ENCODE measurements at places on chromosomes 2 and 18.

DNA sequence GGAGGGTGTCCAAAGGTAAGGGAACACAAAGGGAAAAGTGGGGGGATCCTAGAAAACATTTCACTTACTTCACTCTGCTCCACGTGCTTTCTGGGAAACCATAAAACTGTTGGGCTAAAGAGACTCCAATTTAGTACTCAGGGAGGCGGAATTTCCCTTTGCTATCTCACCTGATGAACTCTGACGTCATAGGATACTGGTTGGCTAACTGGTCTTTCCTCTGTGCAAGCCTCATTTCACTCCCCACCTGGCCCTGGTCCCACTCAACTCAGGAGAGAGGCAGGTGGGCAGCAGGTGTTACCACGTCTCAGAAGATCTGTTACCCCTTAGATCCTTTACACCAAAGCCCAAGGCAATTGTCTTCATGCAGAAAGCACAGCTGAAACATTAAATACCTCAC lies 51.8 kb upstream of the PMAIP1 start:
- no peak for DNase-seq

- DNase-seq: no peak
Measured at GRCh38 chr2:186205254-186205911, 280.7 kb upstream of the ZC3H15 start.

DNA sequence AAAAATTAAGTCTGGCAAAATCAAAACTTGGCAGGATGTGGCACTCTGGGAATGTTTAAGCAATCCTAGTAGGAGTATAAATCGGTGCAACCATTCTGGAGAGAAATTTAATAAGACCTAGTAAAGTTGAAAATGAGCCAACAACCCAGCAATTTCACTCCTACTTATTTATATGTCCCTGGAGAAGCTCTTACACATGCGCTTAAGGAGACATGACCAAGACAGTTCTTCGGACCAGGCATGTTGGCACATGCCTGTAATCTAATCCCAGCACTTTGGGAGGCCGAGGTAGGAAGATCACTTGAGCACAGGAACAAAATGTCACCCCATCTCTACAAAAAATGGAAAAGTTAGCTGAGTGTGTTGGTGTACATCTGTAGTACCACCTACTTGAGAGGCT lies 374.6 kb upstream of the LYPD1 start:
- no peak for DNase-seq

GRCh38 chr2:36513661-36514060 lies 84.3 kb downstream of the FEZ2 start:
- DNase-seq: no peak

DNA sequence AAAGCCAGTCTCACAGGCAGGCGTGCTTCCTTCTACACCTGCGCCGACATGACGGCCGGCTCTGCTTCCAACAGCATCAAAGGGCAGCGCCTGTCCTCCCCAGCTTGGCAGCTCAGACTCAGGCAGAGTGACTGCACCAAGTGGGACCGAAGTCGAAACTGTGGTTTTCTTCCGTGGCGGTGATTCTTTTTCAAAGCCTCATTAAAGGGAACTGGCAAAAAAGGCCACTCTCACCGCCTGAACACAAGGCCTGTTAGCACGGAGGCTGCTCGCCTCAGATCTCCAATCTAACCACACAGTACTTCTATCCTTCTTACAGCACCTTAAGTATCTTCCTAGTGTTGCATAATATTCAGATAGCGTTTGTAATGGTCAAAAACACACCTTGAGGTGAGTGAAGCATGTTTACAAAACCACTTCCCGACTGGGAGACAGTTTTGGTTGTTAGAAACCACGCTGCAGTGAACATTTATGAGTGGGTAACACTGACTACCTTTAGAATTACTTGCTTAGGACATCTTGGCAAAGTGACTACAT lies 236.4 kb downstream of the HDAC4 start:
- DNase-seq: no peak

GRCh38 chr2:124213977-124214587 lies 189.0 kb downstream of the CNTNAP5 start:
- no peak for DNase-seq

DNA sequence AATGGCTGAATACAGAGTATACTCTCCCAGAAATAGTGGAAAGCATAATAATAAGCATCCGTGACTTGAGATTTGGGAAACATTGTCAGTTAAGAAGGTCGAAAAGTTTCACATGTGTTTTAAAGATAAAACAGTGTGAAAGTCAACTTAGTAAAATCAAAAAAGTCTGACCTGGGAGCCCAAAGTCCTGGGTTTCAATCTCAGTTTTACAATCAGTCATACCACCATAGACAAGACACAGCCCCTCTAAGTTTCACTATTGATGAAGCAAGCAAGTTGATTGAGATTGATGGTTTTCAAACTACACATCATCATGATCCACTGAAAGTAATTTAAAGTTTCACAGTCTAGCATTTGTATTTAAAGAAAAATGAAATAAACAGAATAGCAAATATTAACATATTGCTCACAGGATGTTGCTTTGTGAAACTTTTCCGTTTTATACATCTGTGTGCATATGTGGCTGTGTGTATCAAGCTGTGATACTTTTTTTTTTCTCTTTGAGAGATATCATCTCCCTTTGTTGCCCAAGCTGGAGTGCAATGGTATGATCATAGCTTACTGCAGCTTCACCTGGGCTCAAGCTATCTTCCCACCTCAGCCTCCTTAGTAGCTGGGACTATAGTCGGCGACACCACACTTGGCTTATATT lies 71.1 kb downstream of the PIK3C3 start:
- DNase-seq: no peak

DNA sequence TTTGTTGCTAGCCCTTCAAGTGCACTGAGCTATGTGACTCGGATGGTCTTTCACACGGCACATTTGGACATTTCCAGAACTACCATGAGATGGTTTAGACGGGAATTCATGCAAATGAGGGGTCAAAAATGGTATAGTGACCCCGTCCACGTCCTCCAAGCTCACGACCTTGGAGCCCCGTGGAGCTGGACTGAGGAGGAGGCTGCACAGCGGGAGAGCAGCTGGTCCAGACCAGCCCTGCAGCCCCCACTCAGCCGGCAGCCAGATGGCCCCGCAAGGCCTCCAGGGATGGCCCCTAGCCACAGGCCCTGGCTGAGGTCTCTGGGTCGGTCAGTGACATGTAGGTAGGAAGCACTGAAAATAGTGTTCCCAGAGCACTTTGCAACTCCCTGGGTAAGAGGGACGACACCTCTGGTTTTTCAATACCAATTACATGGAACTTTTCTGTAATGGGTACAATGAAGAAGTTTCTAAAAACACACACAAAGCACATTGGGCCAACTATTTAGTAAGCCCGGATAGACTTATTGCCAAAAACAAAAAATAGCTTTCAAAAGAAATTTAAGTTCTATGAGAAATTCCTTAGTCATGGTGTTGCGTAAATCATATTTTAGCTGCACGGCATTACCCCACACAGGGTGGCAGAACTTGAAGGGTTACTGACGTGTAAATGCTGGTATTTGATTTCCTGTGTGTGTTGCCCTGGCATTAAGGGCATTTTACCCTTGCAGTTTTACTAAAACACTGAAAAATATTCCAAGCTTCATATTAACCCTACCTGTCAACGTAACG lies 88.8 kb downstream of the EPAS1 start:
- no peak for DNase-seq
